NCI-H82 (cell line): ENCODE measurements at places on chromosomes 4 and X.

GRCh38 chr4:100876546-100876945 lies 358.7 kb upstream of the EMCN start:
- DNase-seq = no peak

- no peak for DNase-seq
Measured at GRCh38 chr4:42747971-42748370, 91.1 kb upstream of the ATP8A1 start.

- DNase-seq = no peak
Measured at GRCh38 chr4:84022564-84022963, 476.5 kb downstream of the NKX6-1 start.

- no peak for DNase-seq
Measured at GRCh38 chr4:97867557-97868091, 275.7 kb downstream of the STPG2 start.

- no peak for DNase-seq
Measured at GRCh38 chrX:31872007-31872406, 800.2 kb upstream of the FTHL17 start.
